Fibroblast of skin of abdomen (primary cell): ENCODE measurements at places on chromosomes 11 and 22.

DNA sequence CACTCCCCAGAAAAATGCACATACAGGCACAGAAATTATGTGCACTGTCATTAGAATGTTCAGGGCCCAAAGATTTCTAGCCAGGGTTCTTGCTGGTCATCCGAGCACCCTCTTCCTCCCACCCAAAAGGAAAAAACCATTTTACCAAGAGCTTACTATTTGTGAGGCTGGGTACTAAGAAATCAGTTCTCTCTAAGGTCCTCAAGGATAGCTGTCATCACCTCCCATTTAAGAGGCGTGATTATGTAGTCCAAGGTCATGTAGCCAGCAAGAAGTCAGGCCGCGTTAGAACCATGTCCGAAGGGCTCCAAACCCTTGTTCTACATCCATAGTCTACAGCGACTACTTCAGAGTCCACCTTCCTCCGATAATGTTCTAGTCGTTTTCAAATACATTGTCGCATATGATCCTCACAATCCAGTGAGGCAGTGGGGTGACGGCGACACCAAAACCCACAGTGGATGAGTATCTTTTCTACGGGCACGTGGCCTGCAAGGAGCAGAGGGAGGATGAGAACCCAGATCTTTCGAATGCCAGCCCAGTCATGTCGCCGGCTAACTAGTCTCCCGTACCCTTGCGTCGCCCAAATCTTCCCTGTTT is 634 bp downstream of the TIMM8B start:
- no peak for DNase-seq

GRCh38 chr22:44385296-44385610 is 72.5 kb upstream of the SHISAL1 start:
- no peak for DNase-seq

GRCh38 chr22:38601221-38601764 is 31.3 kb upstream of the DMC1 start:
- DNase-seq: no peak

DNA sequence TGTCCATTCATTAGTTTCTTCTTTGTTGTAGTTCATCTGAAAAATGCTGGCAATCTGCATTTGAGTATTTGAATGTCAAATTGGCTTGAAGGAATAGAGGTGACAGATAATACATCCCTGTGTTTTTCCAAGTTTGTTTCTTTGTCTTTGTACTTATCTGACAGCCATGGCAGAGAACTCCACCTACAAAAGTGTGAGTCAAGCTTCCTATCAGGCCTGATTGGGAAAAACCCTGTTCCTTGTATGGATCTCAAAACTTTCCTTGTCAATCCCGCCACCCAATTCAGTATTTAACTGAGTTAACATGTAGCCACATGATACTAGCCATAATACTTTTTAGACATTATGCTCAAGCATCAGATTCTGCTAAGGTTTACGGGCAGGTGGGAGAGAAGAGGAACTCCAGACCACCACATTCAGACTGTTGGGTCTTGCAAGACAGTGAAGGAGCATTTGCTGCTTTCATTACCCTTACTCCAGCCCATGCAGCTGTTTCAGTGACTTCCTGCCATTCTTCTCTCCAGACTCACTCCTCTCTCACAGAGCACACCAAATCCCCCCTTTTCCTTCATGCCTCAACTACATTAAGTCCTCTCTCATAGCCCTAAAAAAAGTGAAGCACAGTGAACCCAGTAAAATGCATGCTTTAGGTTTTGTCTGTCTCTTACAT is 65.9 kb downstream of the BLID start:
- no peak for DNase-seq

DNA sequence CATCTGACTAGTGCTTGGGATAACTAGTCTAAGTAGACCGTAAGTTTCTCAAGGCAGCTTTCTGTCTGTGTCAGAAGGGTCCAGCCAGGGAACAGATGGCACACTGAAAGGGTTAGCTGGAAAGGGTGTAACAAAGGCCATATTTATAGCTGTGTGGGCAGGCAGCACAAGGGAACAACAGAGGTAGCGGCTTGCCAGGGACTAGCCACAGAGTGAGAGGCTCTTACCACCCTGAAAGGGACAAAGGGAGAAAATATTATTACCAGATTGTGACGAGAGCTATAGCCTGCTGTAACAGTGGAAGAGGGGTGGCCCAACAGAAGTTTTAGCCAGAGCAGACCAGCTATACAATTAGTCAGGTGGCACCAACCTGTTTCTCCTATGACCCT is 129.4 kb downstream of the CCDC34 start:
- DNase-seq: no peak

GRCh38 chr22:40651563-40652501 is 15.3 kb upstream of the MRTFA start:
- DNase-seq: peak; percentile 99

DNA sequence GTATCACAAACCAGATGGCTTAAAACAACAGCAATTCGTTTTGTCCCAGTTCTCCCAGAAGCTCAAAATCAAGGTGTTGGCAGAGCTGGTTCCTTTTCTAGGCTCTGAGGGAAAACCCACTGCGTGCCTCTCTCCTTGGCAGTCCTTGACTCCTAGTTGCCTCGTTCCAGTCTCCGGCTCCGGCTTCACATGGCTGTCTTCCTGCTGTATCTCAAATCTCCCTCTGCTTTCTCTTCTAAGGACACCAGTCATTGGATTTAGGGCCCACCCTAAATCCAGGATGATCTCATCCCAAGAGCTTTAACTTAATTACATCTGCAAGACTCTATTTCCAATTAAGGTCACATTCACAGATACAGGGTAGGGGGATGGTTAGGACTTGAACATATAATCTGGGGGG is 9.2 kb upstream of the NAA40 start:
- DNase-seq: no peak

DNA sequence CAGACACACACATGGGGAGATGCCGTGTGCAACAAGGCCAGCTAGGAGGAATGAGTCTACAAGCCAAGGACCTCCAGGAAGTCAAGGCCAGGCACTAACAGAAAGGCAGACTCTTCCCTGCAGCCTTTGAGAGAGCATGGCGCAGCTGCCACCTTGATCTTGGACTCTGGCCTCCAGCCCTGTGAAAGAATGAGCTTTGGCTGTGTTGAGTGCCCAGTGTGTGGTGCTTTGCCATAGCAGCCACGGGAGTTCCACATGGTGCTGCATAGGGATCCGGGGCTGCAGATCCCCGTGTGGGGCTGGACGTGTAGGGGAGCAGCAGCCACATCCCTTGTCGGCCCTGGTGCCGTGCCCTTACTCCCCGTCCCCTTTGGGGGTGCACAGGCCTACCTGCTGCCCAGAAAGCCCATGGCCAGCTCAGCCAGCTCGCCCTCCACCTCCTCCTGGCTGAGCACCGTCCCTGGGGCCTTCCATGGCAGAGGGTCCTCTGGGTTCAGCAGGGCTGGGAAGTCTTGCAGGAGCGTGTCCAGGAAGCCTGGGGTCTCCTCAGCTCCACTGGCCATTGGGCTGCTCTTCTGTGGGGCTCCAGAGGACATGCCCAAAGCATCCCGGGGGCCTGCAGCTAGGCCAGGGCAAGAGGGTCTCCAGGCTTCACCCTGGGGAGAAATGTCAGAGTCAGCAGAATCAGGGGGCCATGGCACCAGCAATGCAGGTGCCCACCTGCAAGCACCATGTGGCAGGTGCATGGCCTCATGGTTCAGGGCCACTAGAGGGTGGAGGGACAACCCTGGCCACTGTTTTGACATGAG is 7.0 kb downstream of the PPM1F start:
- DNase-seq: no peak

GRCh38 chr11:57315491-57315890 is 9.3 kb downstream of the TNKS1BP1 start:
- peak; percentile 64 for DNase-seq

GRCh38 chr11:6094186-6094585 is 13.3 kb upstream of the OR56B4 start:
- no peak for DNase-seq

DNA sequence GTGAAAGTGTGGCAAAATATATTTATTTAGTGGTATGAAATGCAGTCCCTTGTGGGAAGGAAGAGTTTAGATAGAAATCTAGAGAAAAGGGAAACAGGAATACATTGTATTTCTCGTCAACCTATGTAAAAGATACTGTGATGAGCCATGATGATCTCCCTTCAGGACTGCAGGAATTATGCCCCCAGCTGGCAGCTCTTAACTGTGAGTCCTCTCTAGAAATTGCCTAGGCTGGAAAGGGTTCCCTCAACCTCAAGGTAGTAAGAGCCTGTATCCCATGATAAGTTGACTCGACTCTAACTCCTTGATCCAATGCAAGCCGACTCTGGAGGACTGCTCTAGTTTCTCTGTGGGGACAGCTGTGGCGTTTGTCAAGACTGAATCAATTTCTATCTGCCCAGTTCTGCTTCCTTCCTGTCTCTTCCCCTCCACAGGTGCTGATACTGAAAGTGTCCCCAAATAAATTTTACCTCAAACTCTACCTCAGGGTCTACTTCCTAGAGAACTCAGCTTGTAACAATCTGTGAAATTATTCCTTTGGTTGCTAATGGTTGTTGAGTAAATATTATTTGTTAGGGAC is 897.3 kb downstream of the METTL15 start:
- no peak for DNase-seq
